HAP-1 (cell line): ENCODE measurements at places on chromosomes 11 and 22.

- DNase-seq = no peak
These were observed 4.7 kb upstream of the FAM111B start for GRCh38 chr11:59102259-59102765.

DNA sequence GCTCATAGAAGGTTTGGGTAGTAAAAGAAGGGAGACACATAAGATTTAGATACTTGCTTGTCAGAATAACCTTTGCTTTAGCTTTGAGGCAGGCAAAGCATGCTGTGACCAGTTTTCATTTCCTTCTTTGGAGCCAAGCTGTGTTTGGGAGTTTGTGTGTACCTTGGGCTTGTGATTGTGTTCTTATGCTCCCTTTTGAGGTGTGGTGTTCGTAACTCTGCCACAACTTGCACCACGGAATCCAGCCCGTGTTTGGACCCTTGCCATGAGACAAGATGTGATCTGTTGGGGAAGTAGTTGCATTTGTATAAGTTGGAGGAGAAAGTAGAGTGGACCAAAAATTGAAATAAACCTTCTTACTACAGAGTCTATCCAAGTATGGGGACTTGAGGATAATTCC is 34.0 kb downstream of the BMAL1 start:
- no peak for DNase-seq

- no peak for DNase-seq
These were observed 10.6 kb downstream of the RPL3 start for GRCh38 chr22:39308614-39309363.

DNA sequence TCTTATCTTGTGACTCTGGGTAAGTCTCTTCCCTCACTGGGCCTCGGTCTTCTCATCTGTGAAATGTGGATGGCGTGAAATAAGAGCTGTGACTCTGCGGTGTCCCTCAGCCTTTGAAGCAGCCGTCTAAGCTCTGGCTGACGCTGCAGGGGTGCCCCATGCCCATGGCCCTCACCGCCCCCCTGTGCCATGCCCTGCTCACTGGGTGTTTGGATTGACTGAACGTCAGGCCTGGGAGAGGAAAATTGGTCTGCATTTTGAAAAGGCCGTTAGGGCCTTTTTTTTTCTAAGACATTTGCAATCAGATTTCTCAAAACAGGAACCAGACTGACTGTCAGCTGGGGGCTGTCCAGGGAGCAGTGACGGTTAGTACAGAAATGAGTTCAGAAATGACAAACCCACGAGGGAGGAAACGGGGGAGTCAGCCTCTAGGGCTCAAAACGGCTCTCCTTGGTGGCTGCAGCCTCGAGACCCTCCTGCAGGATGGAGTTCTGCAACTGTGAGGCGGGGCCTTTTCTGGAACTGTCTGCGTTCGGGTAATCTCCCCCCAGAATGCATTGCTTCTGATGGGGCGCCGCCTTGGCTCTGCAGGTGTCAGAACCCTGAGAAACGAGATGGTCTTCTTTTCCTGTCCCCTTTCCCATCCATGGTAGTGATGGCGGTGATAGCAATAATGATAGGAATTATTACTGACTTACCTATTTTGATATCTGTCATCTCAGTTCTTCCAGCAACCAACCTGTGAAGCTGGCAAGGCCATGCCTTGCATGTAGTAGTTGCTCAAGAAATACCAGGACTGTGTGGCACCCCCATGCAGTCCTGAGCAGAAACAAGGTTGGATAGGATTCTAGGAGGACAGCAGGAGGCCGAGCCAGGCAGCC is 2.0 kb downstream of the GRK2 start:
- no peak for DNase-seq

DNA sequence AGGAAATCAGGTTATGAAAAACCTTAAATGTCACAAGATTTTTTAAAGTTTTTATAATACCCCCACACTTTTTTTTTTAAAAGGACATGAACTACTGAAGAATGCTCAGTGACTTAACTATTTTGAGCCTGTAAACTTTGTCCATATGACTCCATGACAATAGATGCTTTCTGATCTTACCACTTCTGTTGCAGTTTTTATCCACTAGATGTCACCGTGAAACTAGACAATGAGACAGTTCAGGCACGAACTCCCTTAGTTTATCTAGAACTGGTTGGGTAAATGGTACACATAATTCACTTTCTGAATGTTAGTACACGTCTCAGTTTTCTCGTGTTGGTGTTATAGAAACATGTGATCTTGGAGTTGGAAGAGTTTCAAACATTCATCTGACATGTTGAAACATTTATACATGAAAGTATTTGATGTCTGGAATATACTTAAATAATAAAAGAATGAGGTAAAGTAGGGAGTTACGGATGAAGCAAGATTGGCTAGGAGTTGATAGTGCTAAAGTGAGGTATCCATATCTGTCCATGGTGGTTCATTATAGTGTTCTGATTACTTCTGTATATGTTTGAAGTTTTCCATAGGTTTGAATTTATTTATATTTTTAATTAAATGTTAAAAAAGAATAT is 8.1 kb downstream of the CCDC15 start:
- DNase-seq = peak; percentile 19

DNA sequence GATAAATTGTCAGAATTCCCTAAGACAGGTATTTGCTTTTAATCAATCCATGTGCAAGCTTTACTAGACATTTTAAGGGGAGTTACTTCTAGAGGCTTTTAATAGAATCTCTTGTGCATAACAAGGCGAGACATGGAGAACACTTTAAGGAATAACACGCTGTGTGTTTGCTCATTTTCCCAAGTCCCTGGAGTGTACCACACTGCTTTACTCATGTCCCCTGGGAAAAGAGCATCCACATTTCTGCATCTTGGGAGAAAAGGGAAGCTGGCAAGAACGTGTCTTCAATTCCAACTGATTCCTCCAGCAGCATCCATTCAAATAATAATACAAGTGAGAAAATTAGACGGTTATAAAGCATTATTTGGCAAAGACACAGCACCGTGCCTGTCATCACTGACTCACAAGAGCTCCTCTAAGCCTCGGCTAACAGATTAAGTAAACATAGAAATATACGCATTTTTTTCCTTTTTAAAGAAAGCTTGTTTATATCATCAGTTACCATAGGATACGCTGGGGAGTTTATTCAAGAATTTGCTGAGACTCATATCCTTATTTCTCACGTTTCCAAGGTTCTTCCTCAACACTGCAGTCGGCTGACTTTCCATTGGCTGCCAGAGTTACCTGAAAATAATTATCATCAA is 121.5 kb downstream of the CD44 start:
- DNase-seq = no peak

DNA sequence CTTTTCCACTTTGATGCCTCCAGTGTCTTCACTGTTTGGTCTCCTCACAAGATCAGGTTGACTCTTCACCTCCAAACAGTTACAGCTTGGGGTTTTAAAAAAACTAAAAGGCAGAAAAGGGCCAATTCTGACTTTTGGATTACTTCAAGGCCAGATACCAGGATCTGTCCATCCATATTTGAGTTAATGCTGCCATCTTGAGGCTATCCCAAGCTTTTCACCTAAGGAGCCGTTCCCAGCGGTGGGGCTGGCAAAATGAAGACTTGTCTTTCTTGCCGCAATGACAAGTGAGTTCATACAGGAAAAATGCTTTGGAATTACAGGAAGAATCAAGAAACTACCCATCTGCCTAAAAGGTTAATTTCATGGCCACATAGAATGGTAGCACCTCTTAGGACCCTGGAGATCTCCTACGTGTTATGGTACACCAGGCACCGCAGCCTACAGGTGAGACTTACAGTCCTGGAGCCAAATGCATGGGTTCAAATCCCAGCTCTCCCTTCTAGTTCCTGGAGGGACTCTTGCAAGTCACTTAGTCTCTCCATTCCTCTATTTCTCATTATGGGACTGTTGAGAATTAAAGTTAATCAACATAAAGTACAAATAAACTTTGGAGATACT is 6.0 kb upstream of the OR5B21 start:
- peak; percentile 60 for DNase-seq

DNA sequence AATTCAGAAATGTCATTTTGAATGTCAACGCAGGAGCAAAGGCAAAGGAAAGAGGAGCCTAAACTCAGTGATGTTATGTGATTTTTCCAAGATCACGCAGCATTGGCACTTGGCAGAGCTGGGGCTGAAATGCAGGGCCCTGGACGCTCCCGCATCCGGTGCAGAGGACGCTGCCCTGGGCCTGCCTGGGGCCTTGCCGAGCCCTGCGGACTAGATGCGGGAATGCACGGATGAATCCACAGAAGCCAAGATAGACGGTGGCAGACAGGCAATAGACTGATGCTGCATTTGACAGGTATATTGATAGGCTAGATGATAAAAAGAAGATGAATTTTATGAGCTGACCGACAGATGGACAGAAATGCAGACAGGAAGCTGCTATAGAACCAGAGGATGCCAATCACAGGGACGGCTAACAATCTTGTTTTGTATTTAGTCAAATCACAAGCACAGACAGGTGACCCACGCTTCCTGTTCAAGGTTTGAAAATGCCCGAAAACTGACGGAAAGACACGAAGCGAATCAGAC is 696 bp upstream of the MARK2 start:
- DNase-seq = no peak

DNA sequence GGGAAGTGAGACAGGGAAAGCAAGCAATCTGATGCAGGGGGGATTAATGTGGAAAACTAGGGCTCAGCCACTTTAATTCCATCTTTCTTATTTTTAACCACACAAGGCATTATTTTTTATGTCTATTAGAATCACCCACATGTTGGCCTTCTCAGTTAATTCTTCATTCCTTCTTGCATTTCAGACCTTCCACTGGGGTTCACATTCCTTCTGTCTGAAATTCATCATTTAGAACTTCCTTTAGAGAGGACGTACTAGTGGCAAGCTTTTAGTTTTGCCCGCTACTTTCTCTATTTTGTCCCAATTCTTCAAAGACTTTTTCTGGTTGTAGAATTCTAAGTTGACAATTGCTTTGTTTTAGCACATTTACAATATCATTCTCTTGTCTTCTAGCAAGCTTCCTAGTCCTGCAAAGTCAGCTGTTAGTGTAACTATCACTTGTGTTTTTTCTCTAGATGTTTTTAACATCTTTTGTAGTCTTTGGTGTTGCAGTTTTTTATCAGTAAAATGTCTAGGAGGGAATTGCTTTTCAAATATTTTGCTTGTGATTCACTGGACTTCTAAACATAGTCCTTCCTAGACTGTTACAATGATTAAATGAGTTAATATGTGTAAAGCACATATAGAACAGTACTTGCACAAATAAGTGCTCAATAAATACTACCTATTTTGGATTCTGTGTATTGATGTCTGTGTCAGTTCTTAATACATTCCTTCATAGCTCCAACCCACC is 5.5 kb upstream of the NNMT start:
- DNase-seq = no peak

GRCh38 chr11:114785820-114786219 is 107.5 kb downstream of the NXPE2 start:
- no peak for DNase-seq

DNA sequence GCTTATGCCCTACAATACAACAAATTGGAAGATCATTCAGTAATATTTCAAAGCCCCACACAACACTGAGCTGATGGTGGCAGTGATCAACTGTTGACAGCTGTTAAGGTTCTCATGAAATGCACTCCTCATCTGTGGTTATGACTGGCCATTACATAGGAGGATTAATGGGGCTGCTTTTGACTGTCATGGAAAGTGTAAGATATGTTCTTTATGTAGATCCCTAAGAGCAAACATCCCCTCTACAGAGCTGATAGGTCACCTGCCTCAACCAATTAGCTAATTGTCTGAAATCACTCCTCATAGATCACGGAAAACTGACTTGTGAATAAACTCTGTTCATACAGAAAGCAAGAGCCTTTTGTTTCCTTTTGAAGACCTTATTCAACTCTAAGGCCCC is 78.1 kb downstream of the GAB2 start:
- peak; percentile 83 for DNase-seq

DNA sequence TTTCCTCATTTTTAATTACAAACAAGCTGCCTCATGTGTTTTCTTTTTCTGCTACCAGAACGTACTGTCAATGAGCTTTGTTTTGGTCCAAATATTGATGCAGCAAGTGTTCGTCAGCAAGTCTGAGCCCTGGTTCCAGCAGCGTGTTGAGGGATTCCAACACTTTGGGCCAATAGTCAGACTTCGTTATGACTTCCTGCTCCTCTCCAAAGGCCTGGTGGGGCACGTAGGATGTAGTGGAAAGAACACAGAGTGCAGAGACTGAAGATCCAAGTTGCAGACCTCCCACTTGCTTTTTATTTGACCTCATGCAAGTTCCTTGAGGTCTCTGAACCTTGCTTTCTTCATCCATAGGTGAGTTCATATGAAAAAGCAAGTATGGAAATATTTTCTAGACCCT is 138.2 kb downstream of the BBOX1 start:
- DNase-seq = no peak

GRCh38 chr11:27025957-27026733 is 14.5 kb upstream of the BBOX1 start:
- DNase-seq = no peak

- no peak for DNase-seq
These were observed 156.8 kb downstream of the NAV2 start for GRCh38 chr11:19869466-19869865.

DNA sequence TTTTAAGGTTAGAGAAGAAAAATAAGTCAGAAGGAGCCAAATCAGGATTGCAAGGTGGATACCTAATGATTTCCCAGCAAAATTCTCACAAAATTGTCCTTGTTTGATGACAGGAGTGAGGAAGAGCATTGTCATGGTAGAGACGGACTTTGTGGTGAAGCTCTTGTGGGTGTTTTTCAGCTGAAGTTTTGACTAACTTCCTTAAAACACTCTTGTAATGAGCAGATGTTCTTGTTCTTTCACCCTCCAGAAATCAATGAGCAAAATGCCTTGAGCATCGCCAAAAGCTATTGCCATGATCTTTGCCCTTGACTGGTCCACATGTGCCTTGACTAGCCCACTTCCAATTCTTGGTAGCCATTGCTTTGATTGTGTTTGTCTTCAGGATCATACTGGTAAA is 20.0 kb downstream of the CALCB start:
- no peak for DNase-seq

DNA sequence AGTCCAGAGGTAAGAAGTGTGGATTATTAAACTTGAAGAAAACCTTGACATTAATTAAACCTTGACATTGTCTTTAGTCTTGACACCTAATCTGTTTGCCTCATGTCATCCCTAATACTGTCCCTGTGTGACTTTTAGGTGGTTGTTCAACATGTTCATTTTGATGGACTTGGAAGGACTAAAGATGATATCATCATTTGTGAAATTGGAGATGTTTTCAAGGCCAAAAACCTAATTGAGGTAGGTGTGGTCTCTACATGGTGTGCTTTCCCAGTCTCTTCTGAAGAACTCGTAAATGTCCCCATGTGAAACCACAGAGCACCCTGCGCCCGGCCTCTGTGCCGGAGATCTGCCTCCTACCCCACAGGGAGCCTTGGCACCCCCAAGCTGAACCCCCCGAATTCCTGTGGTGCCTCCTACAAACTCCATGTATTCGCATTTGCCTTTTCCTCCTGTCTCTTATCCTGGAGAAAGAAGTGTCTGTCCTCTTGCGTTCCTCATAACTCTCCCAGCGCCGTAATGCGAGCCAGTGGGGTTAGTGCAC is 9.1 kb downstream of the SAMM50 start:
- DNase-seq = no peak

- DNase-seq = peak; percentile 100
These were observed at the start of gene HBB for GRCh38 chr11:5226732-5227310. Gene HBB (minus strand): TSS chr11:5227071. CDS start chr11:5227021, 50 bp downstream.

GRCh38 chr22:25174888-25175411 is 24.7 kb upstream of the CRYBB3 start:
- no peak for DNase-seq
